ENCODE measurements at places on chromosomes 12 and 14.

GRCh38 chr14:54047645-54048308, 91.2 kb upstream of the BMP4 start:
- no peak for DNase-seq

- no peak for DNase-seq
Measured at GRCh38 chr14:92173668-92174067, 51.9 kb downstream of the CPSF2 start.

DNA sequence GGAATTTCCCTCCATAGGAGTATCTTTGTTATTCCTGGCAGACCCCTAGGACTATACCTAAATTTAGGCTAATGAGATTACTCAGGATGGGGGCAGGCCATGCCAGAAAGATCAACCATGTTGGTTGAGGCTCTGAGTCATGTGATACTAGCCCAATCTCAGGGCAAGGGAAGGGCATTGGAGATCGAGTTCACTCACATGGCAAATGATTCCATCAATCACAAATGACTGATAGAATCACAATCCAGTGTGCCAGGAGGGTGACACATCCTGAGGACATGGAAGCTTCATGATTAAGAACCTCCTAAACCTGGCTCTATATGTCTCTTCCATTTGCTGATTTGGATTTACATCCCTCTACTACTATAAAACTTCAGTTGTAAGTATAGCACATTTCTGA, 182.3 kb downstream of the NTF3 start:
- no peak for DNase-seq

- no peak for DNase-seq
Measured at GRCh38 chr12:124566997-124567672, at the start of gene NCOR2. Gene NCOR2, minus strand, starts transcription at chr12:124567612. Its CDS starts 72,361 bp downstream, at chr12:124495251.
